ENCODE measurements at places on chromosomes 6 and 20.

DNA sequence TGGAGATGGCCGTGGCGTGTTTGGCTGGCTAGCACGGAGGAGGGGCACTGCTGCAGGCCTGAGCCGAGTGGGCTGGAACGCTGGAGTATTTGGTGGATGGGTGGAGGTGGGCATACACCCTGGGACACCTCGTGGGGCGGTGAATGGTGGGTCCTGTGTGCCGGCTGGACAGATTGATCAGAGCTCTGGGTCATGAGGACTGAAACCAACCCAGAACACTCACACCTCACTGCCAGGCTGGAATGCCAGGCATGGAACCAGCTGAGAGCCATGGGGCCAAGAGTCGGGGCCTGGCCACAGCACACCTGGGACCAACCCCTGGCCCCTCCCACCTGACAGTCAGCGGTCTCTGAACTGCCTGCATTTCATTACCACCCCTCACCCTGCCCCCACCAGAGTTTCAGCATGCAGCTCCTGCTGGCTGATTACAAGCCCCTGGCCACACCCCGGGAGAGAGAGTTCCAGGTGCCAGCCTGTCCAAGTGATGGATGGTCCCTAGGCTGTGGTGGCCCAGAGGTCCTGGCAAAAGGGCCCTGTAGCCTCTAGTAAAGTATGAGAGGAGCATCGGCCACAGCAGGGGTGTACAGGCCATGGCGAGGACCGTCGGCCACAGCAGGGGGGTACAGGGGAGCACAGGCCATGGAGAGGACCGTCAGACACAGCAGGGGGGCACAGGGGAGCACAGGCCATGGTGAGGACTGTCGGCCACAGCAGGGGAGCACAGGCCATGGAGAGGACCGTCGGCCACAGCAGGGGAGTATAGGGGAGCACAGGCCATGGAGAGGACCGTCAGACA, 3.3 kb downstream of the NPBWR2 start:
- DNase-seq: no peak

DNA sequence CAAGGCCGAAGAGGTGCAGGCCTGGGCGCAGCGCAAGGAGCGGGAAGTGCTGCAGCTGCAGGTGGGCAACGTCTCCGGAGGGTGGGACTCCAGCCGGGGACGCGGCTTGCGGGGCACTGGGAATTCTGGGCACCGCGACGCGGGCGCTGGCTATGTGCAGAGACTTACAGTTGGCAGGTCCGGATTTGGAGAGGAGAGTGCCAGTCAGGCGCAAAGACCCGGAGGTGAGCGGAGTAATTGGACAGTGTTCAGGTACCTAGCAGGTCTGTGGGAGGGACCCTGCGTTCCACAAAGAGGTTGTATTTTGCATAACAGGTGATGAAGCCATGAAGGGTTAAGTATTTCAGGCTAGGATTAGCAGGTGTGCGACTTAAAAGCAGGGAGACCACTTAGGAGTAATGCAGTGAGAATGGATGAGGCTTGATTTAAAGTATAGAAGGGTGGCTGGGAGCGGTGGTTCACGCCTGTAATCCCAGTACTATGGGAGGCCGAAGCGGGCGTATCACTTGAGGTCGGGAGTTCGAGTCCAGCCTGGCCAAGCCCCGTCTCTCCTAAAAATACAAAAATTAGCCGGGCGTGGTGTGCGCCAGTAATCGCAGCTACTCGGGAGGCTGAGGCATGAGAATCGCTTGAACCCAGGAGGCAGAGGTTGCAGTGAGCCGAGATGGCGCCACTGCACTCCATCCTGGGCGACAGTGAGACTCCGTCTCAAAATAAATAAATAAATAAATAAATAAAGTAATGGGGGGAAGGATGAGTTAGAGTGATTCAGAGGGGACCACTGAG, 1.0 kb downstream of the MRPS26 start:
- no peak for DNase-seq

- DNase-seq: no peak
Measured at GRCh38 chr20:44983093-44983674, 16.9 kb downstream of the STK4 start.

GRCh38 chr20:50844430-50845100, 49.7 kb downstream of the BCAS4 start:
- DNase-seq: peak; percentile 37

DNA sequence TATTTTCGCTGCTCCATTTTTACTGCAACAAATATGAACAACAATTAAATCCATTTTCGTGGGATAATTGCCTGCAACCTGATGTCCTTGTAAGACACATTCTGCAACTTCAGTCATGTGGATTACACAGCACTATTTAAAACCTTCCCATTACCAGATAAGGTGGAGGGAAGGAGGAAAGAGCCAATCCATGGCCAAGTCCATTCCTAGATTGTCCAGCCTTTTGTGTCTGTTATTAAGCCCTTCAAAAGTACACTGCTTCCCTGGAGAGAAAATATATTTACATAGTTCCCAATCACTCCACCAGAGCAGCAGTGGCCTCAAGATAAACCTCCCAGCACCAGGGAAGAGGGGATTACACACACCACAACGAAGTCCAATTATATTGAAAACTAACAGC, 347.9 kb downstream of the CDH26 start:
- DNase-seq: no peak

DNA sequence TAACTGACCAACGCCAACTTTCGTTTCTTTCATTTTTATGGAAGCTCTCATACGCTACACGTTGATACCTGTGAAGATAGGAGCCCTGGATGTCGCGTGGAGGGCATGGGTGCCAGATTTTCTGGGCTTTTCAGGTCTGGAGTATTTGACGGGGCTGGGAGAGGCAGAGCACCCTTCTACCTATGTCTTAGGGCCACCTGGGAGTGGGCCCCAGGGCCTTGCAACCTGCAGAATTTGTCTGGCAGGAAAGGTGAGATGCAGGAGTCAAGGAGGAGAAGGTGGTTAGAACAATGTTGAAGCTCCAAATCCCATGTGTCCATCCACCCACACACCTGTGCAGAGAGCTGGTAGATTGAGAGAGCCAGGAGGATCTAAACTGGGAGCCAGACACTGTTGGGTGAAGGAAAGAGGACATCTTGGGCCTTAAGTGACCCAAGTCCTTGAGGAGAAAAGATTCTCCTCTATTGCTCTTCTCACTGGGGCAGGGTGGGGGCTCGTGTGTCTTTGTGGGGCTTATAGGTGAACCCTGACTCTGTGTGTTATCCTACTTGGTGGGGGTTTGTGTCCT, 27.4 kb upstream of the PCMTD2 start:
- no peak for DNase-seq

GRCh38 chr20:51118216-51118615, 95.3 kb upstream of the KCNG1 start:
- DNase-seq: no peak

- DNase-seq: no peak
Measured at GRCh38 chr6:136420853-136421252, 129.4 kb downstream of the MAP7 start.

DNA sequence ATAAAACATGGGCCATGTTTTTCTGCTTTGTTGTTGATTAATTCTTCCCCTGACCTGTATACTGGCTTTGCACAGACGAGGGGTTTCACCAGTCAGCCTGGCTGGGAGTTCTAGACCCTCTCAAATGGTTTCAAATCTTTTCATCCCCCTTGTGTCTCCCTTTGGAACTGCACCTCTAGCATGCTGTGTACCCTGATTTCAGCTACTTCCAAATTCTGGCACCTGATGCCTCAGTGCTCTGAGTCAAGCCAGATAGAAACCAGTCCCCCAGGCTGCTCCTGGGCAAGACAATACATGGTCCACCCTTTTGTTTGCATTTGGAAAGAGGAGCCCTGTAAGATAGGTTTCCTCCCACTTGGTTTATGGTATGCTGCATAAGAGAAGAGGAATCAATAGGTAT, 290.2 kb downstream of the BTBD3 start:
- peak; percentile 10 for DNase-seq

DNA sequence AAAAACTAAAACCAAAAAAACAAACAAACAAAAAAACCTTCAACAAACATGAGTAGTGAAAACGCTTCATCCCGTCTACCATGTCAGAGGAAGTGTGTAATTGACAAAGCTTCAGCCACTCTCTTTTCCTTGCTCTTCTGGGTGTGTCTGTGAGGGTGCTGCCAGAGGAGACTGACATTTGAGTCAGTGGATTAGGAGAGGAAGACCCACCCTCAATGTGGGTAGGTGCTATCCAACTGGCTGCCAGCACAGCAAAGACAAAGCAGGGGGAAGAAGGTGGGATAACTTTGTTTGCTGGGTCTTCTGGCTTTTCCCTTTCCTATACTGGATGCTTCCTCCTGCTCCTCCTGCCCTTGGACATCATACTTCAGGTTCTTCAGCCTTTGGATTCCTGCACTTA, 145.6 kb downstream of the TASP1 start:
- DNase-seq: no peak

GRCh38 chr6:39835821-39836295, 43.7 kb downstream of the DAAM2 start:
- DNase-seq: no peak

- DNase-seq: no peak
Measured at GRCh38 chr6:107125771-107126170, 10.5 kb upstream of the BEND3 start.

DNA sequence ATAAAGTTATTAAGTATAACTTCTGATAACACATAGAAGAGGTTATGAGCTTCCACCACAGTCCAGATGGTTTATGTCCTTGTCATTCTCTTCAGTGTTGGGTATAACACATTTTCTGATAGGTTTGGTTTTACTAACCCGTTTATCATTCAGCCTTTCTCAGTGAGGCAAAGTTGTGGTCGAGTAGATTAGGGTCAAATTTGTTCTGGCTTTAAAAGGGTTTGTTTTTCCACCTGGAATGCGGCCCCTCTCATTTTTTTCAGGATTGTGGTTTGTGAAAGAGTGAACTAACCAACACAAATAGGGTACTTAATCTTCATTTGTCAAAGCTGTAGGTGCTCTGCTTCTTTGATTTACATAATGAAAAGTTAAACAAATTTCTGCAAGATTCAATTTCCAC, 204.2 kb upstream of the ASCC3 start:
- no peak for DNase-seq

DNA sequence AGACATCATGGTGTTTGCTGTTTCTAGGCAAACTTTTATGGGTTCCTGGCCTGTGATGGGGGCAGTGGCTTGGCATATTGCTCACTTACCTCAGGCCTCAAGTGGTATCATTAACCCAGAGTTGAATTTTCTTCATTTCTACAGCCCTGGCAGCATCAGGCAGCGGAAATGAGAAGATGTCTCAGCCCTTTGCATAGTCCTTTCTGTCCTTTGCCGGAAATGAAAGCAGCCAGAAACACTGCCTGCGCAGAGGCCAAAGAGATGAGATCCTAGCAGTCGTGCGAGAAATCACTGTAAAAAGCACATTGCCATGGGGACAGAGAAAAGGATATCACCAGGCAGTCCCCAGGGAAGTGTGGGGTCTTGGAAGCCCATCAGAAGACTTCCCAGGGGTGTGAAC, 37.4 kb upstream of the KCNG1 start:
- DNase-seq: no peak

DNA sequence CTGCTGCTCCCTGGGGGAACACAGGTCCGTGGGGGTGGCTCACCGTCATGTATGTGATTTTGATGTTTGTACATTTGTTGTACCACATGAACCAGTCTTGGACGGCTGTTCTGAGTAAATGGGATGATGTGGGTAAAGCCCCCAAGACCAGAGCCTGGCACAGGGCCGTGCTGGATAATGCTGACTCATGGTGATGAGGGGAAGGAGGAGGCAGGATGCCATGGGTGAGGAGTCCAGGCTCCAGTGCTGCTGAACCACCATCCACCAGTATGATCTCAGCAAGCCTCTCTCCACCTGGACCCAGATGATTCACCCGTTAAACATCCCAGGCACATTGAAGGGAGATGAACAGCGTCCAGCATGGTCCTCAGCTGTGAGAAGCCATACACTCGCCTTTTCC, 9.6 kb upstream of the APCDD1L start:
- DNase-seq: no peak

DNA sequence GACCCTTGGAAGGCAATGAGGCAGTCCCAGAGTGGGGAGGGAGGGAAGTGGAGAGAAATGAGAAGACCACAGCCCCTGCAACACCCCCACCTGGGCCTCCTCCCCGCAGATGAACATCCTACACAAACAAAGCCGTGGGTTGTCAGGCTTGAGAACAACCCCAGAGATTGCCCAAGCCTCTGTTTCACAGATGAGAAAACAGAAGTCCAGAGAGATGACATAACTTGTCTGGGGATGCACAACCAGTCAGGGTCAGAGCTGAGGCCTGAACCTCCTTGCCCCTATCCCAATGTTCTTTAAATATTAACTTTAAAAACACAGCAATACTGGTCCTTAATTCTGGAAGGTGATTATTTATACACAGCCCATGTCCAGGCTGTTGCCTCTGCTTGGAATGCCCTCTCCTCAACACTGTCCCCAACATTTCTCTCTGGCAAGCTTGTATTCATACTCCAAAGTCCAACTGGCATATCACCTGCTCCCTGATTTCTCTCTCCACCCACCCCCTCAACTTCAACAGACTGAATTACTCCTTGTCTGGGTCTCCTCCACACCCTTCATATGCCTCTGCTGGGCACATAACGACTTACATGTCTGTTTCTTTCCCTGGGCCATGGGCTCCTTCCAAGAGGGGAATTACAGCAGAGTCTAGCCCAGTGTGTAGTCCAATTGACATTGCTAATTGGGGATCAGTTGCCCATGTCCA, 135.5 kb upstream of the LRFN2 start:
- DNase-seq: no peak
